ENCODE measurements at places on chromosomes 4 and X.

DNA sequence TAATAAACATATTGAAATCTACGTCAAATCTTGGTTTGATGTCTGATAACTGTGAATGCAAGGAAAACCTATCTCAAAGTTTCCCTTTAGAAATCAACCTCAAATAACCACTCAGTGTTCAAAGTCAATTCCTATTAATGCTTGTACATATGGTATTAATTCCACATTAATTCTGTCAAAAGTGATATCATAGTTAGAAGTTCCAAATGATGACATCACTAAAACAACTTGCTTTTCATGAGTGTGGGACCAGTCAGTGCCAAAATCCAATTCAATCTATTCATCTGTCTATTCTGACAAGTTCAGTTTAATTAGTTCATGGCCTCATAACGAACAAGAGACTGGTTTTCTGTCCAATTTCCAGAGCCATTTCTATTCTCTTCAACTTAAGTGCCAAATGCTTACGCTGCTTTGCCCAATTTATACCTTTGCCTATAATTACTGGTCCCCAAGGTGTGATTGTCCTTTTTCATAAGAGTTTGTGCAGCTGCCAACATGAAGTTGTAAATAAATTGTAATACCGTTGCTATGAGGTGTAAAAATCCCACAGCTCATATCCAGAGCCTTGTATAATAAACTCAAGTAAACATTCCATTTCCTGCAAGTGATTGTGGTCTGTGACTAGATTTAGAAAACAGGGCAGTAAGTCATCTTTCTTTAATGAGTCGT is 476.2 kb downstream of the RAB28 start:
- no peak for DNase-seq

- no peak for DNase-seq
These were observed 353.0 kb upstream of the GALNT7 start for GRCh38 chr4:172815499-172816164.

DNA sequence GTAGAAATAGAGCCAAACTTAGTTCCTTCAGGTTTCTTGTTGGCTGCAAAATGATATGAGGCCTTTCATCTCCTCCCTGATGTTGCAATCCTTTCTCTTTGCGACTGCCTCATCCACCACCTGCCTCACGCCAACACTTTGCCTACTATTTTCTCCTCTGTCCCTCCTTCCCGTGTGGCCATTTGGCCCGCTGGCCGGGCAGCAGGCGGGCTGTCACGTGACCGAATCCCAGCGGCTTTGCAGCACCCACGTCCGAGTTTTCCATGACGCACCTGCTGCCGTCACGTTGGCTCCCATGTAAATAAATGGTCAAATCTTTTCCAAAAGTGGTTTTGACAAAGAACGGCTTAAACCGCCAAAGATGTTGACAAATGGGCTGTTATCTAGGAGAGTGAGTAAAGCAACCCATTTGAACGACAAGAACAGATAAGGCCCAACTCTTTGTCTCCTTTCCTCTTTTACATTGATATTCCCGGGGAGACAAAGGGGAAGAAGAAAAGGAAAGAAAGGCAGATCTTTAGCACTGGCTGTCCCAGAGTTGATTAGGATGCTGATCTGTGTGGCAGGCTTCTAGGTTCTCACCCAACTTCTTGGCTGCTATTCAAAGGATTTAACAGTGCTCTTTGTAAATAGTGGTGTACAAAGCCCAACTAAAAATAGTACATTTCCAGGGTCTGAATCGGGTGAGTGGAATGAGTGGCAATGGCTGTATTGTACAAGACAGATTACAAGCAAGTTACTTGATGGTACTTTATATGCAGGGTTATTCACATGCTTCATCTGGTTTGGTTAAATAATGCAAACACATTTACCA is 174.2 kb upstream of the JADE1 start:
- no peak for DNase-seq

DNA sequence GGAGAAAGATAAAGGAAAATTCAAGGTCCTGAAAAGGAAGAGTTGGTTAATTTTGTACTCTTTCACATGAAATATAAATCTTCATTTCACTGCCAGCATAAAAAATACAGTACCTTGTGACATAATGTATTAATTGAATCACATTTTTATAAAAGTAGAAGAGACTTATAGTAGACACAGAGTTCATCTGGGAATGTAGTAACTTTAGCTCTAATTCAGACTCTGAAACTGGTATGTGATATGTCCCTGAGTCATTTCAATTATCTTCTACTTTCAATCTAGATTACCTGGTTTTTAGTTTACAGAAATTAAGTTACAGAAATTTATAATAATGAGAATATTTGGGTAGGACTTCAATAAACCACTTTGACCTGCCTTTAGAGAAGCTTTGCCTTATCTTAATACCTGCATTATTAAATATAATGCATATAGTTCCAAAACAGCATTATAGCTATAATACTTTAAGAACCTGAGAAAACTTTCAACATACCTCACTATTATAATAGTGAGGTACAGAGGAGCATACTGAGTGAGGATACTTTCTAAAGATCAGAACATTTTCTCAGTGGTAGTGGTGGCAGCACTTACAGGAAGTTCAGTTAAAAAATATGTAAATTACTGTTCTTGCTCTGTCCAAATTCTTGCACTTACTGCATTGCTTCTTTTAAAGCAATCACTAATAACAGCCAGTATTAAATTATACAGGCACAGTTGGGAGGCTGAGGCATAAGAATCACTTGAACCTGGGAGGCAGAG is 11.2 kb downstream of the NEK1 start:
- DNase-seq = no peak

GRCh38 chr4:149914119-149915115 is 98.8 kb upstream of the IQCM start:
- no peak for DNase-seq

DNA sequence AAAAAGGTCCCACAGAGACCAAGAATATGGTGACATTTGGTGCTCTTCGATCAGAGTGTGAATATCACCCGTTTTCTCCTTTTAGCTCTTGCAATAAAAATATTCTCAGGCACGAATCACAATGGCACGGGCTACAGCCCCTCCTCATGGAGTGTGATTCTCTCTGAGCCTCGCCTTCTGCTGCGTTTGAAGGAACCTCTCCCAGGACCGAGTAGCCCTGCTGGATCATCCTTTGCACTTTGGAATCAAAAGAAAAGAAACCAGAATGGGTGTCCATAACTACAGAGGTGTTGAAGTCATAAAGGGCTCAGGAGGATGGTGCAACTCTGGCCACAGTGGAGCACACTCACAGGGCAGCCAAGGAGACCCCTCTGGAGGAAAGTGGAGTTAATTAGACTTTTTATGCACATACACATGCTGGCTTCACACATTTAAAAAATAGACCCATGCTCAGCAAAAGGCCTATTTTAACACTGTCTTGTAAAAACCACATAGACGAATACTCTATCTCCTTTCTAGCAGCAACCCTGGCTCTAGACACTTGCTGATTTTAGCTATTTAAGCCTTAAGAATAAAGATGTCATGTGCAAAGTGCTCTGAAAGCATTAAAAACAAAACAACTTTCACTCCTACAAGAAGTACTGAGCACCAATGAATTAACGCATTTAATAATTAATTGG is 19.1 kb downstream of the MAML3 start:
- no peak for DNase-seq

GRCh38 chr4:163515198-163515597 is 20.7 kb downstream of the TMA16 start:
- no peak for DNase-seq

GRCh38 chrX:13487731-13488505 is 81.5 kb upstream of the EGFL6 start:
- no peak for DNase-seq

DNA sequence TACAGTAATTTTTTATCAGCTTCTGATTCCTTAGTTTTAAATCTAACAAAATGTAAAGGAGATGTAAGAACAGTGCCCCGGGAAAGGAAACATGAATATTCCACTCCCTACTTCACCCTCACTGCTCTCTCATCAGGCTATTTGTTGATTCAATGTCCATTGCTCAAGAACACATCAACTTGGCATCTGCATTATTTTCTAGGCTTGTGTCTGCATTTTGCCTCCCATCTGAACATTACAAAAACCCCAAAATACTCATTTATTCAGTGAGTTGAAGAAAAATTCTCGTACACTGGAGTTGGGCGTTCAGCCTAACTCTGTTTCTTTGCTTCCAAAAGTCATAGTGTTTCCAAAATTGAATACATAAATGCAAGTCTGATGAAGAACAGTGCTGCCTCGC is 25.6 kb downstream of the ARHGAP6 start:
- DNase-seq = no peak

DNA sequence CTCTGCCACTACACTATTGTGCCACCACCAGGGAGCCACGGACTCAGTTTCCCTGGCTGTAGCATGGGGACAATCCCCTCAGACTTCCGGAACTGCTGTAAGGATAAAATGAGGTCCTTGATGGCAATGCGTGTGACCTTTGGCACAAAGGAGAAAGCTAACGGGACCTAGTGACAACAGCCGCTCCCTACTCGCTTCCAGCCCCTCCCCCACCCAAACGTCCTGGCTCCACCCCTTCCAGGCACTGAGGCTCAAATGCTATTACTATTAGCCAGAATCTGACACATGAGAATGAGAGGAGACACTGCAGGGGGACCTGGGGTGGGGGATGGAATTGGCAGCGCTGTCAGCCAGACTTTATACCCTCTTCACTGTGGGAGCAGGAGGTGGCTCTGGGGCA is 5.4 kb upstream of the DUSP9 start:
- no peak for DNase-seq

DNA sequence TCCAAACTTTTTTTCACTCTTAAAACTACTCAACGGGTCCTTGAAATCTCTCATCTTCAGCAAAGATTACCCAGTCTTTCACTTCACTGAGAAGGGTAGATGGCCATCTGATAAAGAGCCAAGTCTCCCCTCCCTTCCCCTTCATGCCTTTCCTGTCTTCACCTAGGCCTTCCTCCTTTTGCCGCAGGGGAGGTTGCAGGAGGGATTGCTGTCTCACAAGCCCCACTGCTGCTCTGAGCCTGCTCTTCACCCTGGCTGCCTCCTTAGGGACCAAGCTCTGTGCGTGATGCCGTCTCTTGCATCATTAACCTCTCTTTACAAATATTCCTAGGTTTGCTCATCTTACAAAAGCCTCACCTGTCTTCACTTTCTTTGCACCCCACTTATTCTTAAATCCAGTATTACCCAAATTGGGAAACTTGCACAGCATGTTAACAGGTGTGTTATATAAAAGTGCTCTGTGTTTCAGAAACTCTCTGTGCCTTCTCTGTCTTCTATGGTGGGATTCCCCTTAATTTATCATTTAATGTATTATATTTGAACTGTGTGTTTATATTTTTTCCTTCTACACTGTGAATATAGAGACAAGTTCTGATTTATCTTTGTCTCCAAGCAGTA is 3.8 kb downstream of the ZFX start:
- DNase-seq = no peak

- DNase-seq = no peak
These were observed 8.5 kb downstream of the PCDH10 start for GRCh38 chr4:133157460-133158160.

GRCh38 chr4:3107691-3108121 is 33.2 kb downstream of the HTT start:
- no peak for DNase-seq

- peak; percentile 8 for DNase-seq
These were observed 615 bp downstream of the NEXMIF start for GRCh38 chrX:74924449-74925224.

- no peak for DNase-seq
These were observed 335.0 kb upstream of the GALNTL6 start for GRCh38 chr4:171478181-171478580.

GRCh38 chr4:95693594-95693993 is 144.8 kb upstream of the UNC5C start:
- DNase-seq = no peak

GRCh38 chr4:99593781-99594641 is 19.4 kb downstream of the MTTP start:
- DNase-seq = no peak

- no peak for DNase-seq
These were observed 59.3 kb upstream of the PPP1R2C start for GRCh38 chrX:42837101-42837726.

DNA sequence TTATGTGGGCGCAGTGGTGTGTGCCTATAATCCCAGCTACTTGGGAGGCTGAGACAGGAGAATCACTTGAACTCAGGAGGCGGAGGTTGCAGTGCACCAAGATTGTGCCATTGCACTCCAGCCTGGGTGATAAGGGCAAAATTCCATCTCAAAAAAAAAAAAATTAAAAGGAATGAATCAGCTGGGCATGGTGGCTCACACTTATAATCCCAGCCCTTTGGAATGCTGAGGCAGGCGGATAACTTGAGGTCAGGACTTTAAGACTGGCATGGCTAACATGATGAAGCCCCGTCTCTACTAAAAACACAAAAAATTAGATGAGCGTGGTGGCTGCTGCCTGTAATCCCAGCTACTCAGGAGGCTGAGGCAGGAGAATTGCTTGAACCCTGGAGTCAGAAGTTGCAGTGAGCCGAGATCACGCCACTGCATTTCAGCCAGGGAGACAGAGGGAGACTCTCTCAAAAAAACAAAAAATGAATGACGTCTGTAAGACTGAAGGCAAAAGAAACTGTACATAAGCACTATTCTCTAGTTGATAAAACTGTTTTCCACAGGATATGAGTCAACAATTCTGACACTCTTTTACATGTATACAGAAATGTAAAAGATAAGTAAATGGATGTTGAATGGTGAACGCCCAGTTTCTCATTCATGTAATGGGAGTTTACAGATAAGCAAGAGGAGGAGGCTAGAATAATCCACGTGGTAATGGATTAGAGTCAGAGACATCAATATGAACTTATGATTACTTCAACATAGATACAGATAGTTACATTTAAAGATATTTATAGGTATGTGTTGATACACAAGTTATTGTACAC is 22.2 kb downstream of the CENPC start:
- no peak for DNase-seq

DNA sequence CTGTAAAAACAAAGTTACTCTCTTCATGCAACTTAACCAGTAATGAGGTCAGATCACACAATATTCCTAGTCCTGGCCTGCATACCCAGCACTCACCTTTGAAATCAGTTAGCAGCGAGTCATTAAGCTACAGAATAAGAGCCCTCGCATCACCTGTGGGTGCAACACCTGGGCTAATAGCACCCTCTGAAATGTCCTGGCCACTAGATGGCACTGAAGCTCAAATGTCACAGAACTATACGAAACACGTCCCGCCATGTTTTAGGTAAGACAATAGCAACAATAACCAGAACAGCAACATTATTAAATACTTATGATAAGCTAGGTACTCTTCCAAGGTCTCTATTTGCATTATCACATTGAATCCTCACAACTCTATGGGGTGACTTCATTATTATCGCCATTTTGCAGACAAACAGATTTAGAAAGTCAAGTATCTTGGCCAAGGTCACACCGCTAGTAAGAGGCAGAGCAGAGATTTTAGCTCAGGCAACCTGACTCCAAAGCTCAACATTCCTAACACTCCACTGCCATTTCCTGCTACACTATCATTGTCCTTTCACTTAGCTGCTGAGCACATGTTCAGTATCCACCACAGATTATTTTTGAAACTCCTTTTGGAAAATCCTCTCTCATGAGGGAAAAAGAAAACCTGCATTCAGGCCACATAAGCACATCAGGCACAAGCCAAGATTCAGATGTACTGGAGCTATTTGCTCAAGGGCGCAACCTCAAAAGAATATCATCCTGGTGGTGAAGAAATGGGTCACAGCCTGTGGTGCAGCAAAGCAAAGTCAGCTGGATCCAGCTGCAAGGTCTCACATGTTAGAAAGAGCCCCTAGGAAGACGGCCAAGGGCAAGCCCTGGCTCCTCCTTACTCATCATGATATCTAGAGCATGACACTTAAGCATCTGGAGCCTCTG is 59.5 kb upstream of the KDR start:
- DNase-seq = no peak

Data from stimulated activated CD4-positive, alpha-beta T cell treated with anti-CD3 and anti-CD28 coated beads, TNF-alpha, amount 100 ng/mL, for 1 hour (primary cell).